ENCODE measurements at places on chromosomes 4 and X.

DNA sequence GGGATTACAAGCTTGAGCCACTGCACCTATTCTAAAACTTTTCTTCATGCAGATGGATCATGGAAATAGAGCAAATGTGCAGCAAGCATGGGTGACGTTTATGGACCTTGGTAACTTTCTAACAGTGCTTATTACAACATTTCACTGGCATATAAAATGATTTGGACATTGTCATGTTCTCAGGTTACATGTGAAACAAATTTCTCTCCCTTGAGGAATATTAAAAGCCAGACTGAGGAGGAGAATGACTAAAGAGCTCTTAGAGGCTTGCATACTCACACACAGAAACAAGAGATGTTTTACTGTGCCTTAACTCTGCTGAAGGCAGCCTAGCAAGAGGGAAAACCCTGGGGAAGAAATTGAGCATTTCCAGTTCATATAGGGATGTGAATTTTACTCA, 38.6 kb upstream of the GPR101 start:
- no peak for DNase-seq

- peak; percentile 19 for DNase-seq
Observed at GRCh38 chrX:72381439-72382201, 75.9 kb upstream of the CITED1 start.

DNA sequence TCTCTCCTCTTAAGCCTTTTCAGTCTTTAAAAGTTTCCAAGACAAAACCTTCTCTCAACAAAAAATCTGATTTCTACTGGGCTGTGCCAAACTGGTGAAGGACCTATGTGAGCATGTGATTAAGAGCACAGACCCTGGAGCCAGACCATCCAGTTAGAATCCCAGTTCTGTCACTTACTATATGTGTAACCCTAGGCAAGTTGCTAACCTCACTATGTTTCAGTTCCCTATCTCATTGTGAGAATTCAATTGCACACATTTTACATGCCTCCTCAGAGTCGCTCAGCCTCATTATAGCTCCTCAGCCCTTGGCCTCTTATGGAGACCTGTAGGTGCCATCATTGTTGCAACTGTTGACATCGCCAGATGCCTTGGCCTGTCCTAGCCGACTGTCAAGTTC, 54.1 kb upstream of the VEGFD start:
- DNase-seq = no peak

GRCh38 chr4:119550857-119551532, 77.6 kb downstream of the PDE5A start:
- no peak for DNase-seq

DNA sequence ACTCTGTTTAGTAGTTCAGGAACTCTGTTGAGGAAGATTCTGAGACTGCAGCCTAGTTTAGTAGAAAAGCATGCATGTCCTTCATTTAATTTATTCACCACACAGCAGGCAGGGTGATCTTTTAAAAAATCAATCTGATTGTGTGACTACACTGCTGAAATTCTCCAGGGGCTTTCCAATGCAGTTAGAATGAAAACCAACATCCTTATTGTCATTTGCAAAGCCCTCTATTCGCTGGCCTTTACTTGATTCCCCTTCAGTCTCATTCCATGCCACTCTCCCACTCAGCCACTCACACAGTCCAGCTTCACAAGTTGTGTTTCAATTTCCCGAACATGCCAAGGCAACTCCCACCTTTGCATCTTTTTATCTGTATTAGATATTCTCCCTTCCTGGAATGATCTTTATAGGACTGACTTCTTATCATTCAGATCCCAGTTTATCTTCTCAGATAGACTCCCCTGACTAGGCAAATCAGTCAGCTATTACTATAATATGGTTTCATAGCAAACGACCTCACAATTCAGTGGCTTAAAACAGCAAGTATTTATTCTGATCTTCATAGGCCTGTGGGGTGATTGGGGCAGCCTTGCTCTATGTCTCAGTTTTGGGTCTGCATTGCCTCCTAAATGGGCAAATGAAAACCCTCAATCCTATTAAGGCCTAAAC, 21.3 kb upstream of the FTHL17 start:
- DNase-seq = no peak

DNA sequence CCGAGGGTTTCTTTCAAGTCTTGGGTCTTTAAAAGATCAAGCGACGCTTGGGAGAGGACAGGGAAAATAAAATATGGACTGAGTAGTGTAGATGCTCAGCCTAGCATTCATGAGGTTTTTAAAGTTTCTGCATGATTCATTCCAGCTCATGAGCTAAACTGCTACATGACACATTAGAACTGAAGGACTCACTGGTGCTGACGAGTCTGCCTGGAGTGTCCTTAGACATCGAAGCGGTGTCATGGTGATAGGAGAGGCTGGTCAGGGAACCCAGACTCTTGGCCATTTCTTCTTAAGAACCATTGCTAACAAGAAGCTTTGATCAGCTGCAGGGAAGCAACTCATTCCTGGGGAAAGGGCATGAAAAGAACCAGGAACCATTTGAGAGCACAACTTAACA, 158.6 kb downstream of the TRIML1 start:
- DNase-seq = no peak

DNA sequence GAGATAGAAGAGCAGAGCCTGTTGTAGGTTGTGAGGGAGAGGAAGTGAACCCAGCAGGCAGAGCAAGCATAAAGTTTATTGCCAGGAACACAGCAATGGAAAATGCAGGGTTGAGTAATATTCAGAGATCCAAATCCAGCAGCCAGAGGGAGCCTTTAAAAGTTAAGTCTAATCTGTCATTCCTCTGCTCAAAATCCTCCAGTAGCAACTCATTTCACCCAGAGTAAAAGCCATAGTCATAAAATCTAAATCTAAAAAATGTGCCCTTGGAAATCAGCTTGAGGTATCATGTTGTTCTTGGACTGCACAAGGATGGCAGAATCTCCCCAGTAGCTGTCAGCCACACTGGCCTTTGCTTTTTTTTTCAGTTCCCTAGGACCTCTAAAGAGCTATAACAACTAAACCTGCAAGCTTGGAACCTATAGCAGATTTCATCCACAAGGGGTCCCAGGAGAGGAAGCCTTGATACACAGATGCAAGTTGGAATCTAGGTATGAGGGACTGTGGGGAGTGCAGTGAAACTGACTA, 62.9 kb upstream of the FRAS1 start:
- DNase-seq = peak; percentile 77
